MV-4-11 (cell line): ENCODE measurements at places on chromosomes 13 and 19.

GRCh38 chr19:28606269-28607032 lies 606.5 kb downstream of the UQCRFS1 start:
- peak; percentile 100 for DNase-seq

GRCh38 chr19:49554701-49555181 lies 25.6 kb downstream of the NOSIP start:
- DNase-seq, result no peak

GRCh38 chr13:94138831-94139230 lies 340.7 kb downstream of the DCT start:
- no peak for DNase-seq

DNA sequence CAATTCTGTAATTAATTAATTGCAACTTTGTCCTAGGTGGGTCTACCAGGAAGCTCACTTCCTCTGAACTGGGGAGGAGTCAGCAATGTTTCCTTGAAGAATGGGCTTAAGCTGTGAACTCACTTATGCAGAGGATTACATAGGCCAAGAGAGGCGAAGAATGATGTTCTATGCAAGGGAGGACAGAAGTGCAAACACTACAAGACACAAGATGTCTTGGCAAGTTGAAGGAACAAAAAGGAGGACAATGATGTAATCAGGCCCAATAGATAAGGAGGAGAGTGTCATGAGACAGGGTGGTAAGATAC lies 275.9 kb downstream of the LHFPL6 start:
- no peak for DNase-seq

GRCh38 chr19:3042621-3043267 lies 13.7 kb upstream of the TLE2 start:
- no peak for DNase-seq

GRCh38 chr13:109274188-109274821 lies 512.1 kb downstream of the IRS2 start:
- no peak for DNase-seq

DNA sequence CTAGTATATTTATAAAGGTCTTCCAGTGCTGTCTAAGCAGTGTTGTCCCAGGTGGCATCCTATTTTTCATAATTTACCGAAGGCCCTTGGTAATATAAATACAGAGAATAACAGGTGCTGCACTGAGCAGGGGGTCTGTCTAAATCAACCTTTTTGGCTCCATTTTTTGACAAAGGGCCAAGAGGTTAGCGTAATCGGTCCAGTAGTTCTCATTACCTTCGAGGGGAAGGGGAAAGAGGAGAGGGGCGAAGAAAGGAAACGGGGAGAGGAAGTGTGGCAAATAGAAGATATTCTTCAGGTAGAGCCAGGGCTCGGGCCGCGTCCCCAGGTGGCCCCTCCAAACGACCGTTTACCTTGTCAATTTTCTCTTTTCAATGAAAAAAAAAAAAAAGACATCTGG lies 749 bp upstream of the PAN3 start:
- DNase-seq, result no peak

- DNase-seq, result no peak
These were observed 15.0 kb downstream of the MRPS12 start for GRCh38 chr19:38945562-38946228.

- no peak for DNase-seq
These were observed 41.9 kb downstream of the C13orf46 start for GRCh38 chr13:113931841-113932459.

DNA sequence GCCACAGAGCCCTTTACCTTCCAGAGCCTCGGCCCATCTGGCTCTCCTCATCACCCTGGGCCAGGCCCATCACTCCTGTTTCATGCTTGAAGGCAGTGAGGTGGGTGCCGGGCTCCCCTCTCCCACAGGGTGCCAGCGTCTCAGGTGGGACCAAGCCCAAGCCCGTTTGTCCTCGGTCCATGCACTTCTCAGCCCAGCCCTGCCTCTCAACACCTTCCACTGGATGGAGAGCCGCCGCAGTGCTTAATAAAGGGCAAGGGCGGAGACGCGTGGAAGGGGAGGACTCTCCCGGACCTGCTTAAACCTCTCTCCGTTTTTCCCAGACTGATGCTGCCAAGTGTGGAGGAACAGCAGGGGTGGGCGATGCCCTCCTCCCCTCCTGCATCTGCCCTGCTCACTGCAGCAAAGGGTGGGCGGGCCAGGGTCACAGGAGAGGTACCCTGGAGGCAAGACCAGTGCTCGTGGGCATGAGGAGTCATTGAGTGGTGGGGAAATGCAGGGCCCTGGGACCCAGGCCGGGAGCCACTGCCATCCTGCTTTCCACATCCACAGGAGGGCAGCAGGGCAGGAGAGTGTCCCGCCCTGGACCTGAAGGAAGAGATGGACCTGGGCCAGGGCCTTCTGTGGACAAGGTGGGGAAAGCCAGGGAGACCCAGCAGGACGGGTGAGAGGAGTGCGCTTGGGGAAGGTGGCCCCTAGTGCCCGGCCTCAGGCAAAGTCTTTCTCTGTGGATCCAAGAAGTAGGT lies 9.7 kb upstream of the ATP11A start:
- DNase-seq, result no peak

- DNase-seq, result peak; percentile 39
These were observed 413.9 kb downstream of the COG6 start for GRCh38 chr13:40069173-40070044.

DNA sequence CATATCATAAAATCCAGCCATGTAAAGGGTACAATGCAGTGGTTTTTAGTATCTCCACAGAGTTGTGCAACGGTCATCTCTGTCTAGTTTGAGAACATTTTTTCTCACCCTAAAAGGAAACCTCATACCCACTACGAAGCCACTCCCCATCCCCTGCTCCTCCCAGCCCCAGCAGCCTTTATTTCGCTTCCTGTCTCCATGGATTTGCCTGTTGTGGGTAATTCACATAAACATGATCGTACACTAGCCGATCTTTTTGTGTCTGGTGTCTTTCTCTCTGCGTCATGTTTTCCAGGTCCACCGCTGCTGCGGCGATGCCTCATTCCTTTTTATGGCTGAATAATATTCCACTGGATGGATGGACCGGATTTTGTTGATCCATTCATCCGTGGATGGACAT lies 28.6 kb downstream of the BICRA start:
- DNase-seq, result peak; percentile 97

DNA sequence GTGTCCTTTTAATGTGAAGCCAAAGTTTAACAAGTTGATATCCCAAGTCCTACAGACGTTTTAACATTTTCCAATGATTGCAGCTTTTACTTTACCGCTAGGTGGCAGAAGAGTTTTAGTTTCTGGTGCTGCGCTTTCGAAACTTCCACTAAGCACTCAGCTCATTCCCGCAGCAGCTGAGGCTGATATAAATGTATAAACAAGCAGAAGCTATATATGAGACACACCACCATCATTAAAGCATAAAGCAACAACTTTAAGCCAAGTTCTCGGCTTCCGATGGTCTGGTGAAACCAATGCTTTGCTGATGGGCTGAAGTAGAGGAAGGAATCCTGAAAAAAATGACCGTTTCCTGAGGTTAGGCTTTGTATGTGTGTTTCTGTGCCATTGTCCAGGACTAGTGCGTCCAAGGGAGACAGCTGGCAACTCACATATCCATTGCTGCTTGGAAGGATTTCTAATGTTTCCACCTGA lies 753.9 kb downstream of the OLFM4 start:
- DNase-seq, result peak; percentile 56

GRCh38 chr19:8085598-8086408 lies 33.2 kb downstream of the CCL25 start:
- DNase-seq, result peak; percentile 67

DNA sequence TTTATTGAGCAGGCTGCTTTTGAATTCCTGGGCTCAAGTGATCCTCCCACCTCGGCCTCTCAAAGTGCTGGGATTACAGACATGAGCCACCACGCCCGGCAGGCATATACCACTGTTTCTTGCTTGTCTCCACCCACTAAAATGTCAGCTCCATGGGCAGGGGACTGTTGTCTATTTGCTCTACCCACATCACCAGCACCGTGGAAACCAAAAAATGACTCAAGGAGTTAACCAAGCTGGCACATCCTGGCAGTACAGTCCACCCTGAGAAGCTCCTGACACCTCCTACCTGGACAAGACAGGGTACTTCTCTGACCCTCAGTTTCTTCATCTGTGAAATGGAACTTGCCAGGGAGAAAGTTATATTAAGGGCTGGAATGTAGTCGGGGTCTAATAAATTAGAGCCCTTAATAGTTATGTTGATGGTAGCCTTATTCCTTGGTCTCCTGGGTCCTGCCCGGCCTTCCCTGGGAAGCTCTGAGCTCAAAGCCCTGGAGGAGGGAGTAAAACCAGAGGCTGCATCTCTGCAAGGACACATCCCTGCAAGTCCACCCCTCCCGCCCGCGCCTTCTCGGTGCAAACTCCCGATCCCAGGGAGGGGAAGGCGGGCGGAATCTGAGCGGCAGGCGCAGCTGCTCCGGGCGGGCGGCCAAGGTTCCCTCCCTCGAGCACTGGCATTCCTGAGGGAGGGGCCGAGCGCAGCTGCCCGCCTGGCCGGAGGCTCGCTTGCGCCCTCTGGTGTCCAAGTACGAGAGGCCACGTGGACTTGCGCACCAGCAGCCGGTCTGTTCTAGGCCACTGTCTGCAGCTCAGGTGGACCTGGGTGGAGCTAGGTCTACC lies 14.1 kb downstream of the RDH8 start:
- DNase-seq, result peak; percentile 64

DNA sequence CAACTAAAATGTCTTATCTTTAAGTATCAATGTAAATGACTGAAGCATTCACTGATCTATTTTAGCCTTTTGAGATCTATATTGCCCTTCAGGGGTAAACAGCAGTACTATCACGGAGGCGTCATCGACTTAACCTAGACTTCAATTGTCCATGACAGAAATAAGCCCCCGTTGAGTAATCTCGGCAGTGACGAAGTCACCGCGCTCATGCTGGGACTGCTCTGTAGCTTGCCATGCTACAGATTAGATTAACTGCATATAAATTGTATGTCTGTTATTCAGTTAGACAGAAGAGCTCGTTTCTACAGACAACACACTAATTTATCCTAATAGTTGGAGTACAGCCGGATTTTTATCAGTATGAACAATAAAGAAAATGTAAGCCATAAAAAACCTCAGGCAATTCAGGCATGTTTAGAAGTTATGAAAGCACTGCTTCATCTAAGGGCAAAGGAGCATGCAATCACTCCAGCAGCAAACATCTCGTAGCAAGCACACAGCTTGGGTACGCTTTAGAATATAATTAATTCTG lies 56.6 kb downstream of the TUBGCP3 start:
- no peak for DNase-seq

DNA sequence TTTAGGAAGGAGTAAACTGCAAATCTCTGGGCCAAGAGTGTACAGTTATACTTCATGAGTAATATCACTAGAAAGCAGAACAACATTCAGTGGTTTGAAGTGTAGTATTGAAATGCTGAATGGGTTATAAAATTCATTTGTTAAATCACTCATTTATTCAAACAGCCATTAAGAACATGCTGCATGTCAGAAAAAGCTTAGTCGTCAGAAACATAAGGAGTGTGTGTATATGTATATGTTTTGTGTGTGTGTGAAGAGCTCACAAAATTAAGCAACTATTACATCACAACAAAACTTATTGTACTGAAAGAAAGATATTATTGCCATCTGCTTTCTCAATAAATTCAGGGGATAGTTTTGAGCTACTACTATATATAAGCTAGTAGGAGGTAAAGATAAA lies 165.4 kb upstream of the PCDH9 start:
- DNase-seq, result peak; percentile 5

DNA sequence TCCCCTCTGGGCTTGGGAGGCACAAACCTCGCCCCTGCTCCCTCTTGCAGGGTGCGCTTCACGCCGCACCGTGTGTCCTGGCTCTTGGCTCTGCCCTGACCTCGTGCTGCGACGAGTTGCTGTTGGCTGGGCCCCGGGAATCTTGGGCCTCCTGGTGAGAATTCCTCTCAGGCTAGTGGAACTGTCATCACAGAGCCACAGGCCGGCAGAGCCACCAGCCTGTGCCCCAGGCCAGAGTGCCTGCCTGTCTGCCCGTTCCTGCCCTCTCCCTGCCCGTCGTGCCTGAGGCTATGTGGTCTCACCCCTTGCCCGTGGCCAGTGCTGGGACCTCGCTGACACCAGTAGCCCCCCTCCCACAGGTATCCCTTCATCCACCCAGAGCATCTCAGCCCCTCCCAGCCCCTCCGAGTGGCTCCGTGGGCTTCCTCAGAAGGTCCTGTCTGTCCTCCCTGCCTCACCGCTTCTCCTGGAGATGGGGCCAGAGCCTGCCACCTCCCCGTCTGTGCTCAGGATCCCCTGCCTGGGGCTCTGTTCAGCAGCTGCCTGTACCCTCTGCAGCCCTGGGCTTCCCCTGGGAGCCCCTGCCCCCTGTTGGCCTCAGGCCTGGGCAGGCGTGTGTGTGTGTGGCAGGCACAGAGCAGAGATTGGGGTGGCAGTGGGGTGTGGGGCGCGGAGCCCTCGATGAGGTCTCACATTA lies 13.3 kb downstream of the NDUFB7 start:
- DNase-seq, result no peak

GRCh38 chr19:49971991-49972411 lies 11.0 kb upstream of the SIGLEC11 start:
- DNase-seq, result no peak

DNA sequence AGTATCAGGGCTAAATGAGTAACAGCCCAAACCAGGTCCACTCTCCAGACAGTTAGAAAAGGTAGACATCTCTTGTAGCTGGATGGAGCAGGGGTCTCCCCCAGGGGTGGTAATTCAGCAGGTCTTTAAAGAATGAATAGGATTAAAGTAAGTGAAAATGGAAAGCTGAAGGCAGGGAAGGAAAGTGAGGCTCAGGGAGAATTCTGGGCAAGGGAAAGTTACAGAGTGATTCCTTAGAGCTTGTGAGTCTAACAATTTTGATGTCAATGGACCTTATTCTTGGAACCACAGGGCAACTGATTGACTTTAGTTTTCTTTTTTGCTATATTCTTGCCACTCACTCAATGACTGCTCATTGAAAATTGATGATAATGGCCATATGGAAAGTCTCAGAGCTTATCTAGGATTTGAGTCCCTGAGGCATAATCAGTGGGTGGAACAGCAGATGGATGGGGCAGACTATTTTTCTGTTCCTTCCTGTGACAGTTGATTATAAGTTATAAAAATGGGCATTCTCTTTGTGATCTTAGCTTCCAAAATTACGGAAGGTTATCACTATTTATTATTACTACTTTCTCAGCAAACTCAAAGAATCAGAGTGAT lies 76.9 kb downstream of the LRCH1 start:
- DNase-seq, result no peak

DNA sequence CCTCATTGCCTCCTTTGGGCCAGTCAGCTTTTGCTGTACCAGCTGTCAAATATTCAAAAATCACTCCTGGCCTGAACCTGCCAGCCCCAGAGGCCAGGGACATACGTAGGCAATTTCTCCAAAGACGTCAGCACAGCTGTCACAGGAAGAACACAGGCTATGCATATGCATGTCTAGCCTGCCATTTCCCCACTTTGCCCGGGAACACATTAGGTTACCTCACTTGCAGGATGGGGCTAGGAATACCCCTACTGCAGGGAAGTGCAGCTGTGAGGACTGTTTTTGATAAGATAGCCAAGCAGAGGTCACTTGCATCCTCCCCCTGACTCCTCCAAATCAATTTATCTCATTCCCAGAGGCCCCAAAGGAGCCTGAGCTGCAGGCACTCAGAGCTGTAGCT lies 2.8 kb downstream of the ZNF667 start:
- no peak for DNase-seq
